ENCODE measurements at places on chromosomes 3 and 15. TPM values are rescaled to one million over a fixed set of nuclear protein-coding genes. Genes with fewer than 3 reads are reported as not detected.

The TF gene
- polyA plus RNA-seq: 1.4 TPM

The B3GALNT1 gene
- polyA plus RNA-seq: 6.6 TPM

GRCh38 chr15:63349156-63349555, 32.5 kb downstream of the CA12 start:
- H3K36me3 ChIP-seq: no peaks in the 10 kb centered on the region
- no peak overlapping the region for H3K27ac ChIP-seq
- DNase-seq: no peak
- H3K27me3 ChIP-seq: no peaks in the 10 kb centered on the region
- no peak overlapping the region for H3K4me3 ChIP-seq

DNA sequence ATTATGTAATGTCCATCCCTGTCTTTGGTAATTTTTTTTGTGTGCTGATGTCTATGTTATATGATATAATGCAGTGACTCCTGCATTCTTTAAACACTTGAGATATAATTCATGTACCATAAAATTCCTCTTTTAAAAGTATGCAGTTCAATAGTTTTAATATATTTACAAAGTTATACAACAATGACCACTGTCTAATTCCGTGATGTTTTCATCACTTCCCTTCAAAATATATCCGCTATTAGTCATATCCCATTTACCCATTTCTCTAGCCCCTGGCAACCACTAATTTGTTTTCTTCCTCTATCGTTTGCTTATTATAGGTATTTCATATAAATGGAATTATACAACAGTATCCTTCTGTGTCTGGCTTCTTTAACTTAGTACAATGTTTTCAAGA, 64.9 kb upstream of the SUCLG2 start:
- DNase-seq: no peak
- H3K27me3 ChIP-seq: no peaks in the 10 kb centered on the region

The ST3GAL6 gene
- polyA plus RNA-seq: 41.7 TPM
